ENCODE measurements at places on chromosomes 16 and 17. TPM values are rescaled to one million over a fixed set of nuclear protein-coding genes. Genes with fewer than 3 reads are reported as not detected.

- no peak overlapping the region for H3K27ac ChIP-seq
- no peaks in the 10 kb centered on the region for H3K36me3 ChIP-seq
- H3K4me3 ChIP-seq: no peak overlapping the region
- DNase-seq: no peak
- no peaks in the 10 kb centered on the region for H3K4me1 ChIP-seq
- peaks cover 2% of the 10 kb centered on the region for H3K27me3 ChIP-seq
These were observed 163.5 kb downstream of the COPRS start for GRCh38 chr17:31695456-31696090.

- no peak for DNase-seq
- H3K36me3 ChIP-seq: no peaks in the 10 kb centered on the region
- no peaks in the 10 kb centered on the region for H3K4me1 ChIP-seq
- H3K27me3 ChIP-seq: no peaks in the 10 kb centered on the region
- no peak overlapping the region for H3K4me3 ChIP-seq
These were observed 30.0 kb upstream of the USP36 start for GRCh38 chr17:78870621-78871020.

DNA sequence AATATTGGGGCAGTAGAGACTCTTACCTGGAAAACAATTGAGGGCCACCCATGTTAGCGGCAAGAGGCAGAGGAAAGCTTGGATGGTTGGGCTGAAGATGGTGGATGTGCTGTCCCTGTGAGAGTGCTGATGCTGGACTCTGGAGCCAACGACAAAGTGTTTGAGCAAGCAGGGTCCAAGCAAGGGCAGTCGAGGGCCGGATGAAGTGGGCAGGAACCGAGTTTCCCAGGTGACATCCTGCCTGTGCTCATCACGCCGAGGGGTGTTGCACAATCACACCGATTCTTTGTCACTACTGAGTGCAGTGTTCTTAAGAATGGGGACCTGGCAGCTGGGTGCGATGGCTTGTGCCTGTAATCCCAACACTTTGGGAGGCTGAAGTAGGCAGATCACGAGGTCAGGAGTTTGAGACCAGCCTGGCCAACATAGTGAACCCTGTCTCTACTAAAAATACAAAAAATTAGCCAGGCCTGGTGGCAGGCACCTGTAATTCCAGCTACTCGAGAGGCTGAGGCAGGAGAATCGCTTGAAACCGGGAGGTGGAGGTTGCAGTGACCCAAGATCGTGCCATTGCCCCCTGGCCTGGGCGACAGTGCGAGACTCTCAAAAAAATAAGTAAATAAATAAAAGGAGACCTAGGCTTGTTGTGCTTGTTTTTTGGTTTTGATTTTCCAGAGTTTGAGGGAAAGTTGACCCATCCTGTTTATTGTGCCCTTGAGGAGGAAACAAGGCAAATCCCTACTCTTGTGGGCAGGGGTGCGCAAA, 6.1 kb downstream of the PYCARD start:
- H3K27ac ChIP-seq: peak overlapping the region; percentile 2
- peaks cover 58% of the 10 kb centered on the region for H3K36me3 ChIP-seq

The TPPP3 gene
- total RNA-seq: not detected

GRCh38 chr16:75323933-75324332, 72.5 kb upstream of the BCAR1 start:
- DNase-seq: no peak
- no peaks in the 10 kb centered on the region for H3K27me3 ChIP-seq
- H3K27ac ChIP-seq: no peak overlapping the region
- H3K4me3 ChIP-seq: no peak overlapping the region
- H3K4me1 ChIP-seq: peaks cover 36% of the 10 kb centered on the region

- peak overlapping the region; percentile 93 for H3K4me3 ChIP-seq
- H3K27ac ChIP-seq: peak overlapping the region; percentile 97
- DNase-seq: peak; percentile 87
- H3K27me3 ChIP-seq: no peaks in the 10 kb centered on the region
- peaks cover 27% of the 10 kb centered on the region for H3K36me3 ChIP-seq
These were observed 879 bp downstream of the SLFN5 start for GRCh38 chr17:35243561-35244340.

The OSBPL7 gene
- total RNA-seq: 19.8 TPM

The OSGIN1 gene
- 0.67 TPM for total RNA-seq

GRCh38 chr17:70869402-70870085, 700.2 kb downstream of the KCNJ2 start:
- H3K4me3 ChIP-seq: no peak overlapping the region
- no peak for DNase-seq
- H3K27ac ChIP-seq: no peak overlapping the region
- no peaks in the 10 kb centered on the region for H3K4me1 ChIP-seq

- H3K36me3 ChIP-seq: no peaks in the 10 kb centered on the region
- peaks cover 25% of the 10 kb centered on the region for H3K27me3 ChIP-seq
- H3K4me1 ChIP-seq: no peaks in the 10 kb centered on the region
- no peak overlapping the region for H3K27ac ChIP-seq
- H3K4me3 ChIP-seq: no peak overlapping the region
These were observed 126.6 kb downstream of the TMEM132E start for GRCh38 chr17:34706029-34706428.

- no peak for DNase-seq
- no peak overlapping the region for H3K4me3 ChIP-seq
- no peaks in the 10 kb centered on the region for H3K36me3 ChIP-seq
- H3K27ac ChIP-seq: no peak overlapping the region
- H3K4me1 ChIP-seq: no peaks in the 10 kb centered on the region
These were observed 12.9 kb downstream of the CLEC10A start for GRCh38 chr17:7067198-7067597.

- peaks cover 5% of the 10 kb centered on the region for H3K27me3 ChIP-seq
- no peak overlapping the region for H3K27ac ChIP-seq
- DNase-seq: no peak
- H3K36me3 ChIP-seq: no peaks in the 10 kb centered on the region
- no peaks in the 10 kb centered on the region for H3K4me1 ChIP-seq
These were observed 121.7 kb upstream of the CCL2 start for GRCh38 chr17:34133350-34133749.

The MSLN gene
- not detected for total RNA-seq

GRCh38 chr17:48173191-48173984, 65.8 kb downstream of the SNX11 start:
- H3K27me3 ChIP-seq: no peaks in the 10 kb centered on the region
- peaks cover 25% of the 10 kb centered on the region for H3K4me1 ChIP-seq
- DNase-seq: no peak
- H3K4me3 ChIP-seq: no peak overlapping the region
- H3K36me3 ChIP-seq: peaks cover 11% of the 10 kb centered on the region

The HCRT gene
- total RNA-seq: not detected

The KCNH6 gene
- total RNA-seq: not detected

The CNTD1 gene
- 0.23 TPM for total RNA-seq

Data from activated CD8-positive, alpha-beta T cell treated with anti-CD3 and anti-CD28 coated beads for 36 hours (primary cell).